MV-4-11 (cell line): ENCODE measurements at places on chromosomes 16 and 17.

- no peak for DNase-seq
Observed at GRCh38 chr16:27258241-27258734, 10.3 kb downstream of the NSMCE1 start.

GRCh38 chr16:84795329-84796053, 24.3 kb upstream of the CRISPLD2 start:
- DNase-seq, result no peak

GRCh38 chr16:87056083-87056482, 261.1 kb downstream of the C16orf95 start:
- no peak for DNase-seq

DNA sequence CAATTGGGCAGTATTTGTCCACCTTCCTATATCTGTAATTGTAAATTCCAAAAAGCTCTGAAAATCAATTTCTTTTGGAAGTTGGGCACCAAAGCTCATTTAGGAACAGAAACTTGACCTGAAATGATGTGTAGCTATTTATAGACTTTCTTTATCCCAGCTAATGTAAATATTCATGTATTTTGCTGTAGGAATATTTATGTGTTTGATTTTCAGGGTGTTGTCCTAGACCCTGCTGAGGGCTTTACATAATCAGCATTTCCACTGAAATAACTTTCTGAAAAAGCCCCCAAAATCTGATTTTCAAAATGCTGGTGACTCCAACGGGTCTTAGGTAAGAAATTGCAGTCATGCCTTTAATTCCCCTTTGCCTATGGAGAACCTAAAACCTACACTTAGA, 4.1 kb downstream of the RBFOX1 start:
- no peak for DNase-seq

DNA sequence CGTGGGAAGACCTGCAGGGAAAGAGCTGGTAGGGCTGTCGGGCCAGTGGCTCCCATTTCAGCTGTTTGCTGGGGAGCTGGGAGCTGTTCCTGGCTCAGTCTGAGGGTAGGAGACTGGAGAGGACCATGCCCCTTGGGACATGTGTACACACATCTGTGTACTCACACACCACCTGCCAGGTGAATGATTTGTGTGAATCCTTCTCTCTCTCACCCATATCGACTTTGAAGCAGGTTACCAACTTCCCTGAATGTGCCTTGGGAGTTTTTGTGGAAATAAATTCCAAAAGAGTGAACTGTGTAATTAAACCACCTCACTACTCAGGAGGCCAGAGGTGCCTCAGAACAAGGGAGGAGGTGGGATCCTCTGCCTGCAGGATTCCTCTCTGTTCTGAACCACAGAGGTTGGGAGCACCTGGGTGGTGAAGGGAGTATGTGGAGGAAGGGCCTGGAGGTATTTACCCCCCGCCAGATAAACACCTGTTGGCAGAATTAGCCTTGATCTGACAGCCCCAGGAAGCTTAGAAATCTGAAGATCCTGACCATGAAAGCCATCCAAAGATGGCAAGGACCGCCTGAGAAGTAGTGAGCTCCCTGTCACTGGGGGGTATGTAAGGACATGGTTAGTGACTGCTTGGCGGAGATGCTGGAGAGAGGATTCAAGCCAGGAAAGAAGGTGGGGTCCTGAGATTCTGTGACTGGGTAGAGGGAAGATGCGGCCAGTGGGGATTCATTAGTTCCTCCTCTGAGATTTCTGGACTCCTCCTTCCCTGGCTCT, 3.3 kb downstream of the ABCC3 start:
- no peak for DNase-seq
